ENCODE measurements at places on chromosomes 5 and 9.

GRCh38 chr9:10525972-10526371 is 86.8 kb downstream of the PTPRD start:
- no peak for DNase-seq

- no peak for DNase-seq
These were observed 52.8 kb downstream of the SAXO1 start for GRCh38 chr9:18980189-18980588.

GRCh38 chr9:6671416-6671815 is 25.9 kb upstream of the GLDC start:
- no peak for DNase-seq

DNA sequence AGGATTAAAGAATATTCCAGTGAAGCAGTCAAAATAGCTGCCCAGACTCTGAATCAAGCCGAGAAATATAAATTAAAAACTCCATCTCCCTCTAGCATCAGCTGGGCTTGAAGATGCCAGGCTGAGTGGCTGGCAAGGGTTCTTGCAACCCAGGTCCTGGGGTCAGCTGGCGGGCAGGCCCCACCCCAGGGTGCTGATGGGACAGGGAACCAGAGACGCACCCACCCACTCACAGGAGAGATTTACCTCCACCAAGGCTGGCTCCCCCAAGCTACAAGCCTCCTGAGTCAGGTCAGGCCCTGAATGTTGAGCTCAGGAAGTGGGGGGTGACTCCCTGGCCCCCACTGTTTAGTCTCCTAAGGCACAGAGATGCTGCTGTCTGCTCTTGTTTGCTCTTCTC is 83.9 kb upstream of the HSPA9 start:
- no peak for DNase-seq

- no peak for DNase-seq
These were observed 158.0 kb upstream of the LHFPL2 start for GRCh38 chr5:78806544-78806943.

Measured in omental fat pad (tissue), 4 donors.